ENCODE measurements at places on chromosomes 12 and 14.

DNA sequence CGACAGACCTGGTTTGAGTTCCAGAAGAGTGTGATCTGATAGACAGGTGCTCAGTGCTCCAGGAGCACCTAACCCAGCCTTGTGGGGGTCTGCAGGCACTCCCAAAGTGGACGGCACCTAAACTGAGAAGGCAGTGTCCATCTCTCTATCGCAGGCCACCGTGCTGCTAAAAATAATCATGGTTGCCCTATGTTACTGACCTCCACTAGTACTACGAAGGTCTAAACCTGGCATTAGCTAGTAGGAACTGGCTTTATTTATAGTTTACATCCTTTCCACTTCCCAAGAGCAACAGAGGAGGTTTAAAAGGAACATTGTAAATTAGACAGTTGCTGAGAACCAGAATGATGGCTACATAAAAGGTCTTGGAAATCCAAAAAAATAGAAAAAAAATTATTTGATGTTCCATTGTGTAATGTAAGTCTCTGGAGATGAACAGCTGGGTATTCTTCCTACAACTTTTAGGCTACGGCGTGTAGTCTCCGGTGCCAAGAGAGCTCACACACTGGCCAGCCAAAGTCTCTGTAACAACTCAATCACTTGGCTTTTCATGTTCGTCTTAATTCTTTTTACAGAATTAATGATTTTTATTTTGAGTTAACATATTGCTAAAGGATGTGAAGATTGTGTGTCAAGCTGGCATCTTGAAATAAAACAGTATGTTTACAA lies 27.3 kb downstream of the PPFIBP1 start:
- no peak for DNase-seq

DNA sequence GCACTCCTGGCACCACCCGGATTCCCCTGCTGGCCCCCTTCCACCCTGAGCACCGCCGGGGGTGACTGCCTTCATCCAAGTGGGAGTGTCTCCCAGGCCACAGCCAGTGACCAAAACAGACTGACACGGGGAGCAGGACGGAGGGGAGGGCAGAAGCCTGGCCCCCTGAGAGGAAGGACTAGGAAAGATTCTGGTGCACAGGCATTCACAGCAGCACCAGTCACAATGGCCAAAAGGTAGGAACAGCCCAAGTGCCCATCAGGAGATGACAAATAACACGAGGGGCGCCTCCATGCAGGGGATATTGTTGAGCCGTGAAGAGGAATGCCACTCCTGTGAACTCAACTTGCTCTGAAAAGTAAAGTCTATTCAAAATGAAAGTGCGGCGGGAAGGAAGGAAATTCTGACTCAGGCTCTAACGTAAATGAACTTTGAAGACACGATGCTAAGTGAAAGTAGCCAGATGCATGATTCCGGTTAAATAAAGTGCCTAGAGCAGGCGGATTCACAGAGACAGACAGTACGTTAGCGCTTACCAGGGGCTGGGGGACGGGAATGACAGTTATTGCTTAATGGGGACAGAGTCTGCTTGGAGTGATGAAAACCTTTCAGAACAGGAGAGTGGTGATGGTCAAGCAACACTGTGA lies 146.1 kb upstream of the NCOR2 start:
- peak; percentile 67 for DNase-seq

DNA sequence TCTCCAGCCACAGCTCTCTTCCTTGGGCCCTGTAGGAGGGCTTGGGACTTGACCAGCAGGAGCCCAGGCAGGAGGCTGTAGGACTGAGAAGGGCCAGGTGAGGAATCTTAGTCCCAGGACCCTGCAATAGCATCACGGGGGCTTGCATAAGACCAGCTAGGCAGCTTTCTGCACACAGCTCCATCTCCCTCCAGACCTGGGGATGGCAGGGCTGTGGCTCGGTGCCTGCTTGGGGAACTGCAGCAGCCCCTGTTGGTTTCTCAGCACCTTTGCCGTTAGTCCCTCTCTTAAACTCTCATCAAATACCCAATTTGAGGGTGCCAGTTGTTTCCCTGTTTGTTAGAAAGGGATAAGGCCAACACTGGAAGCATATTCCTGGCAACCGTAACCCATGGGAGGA lies 14.3 kb downstream of the DIO3 start:
- no peak for DNase-seq

GRCh38 chr14:103704708-103705107 lies 10.5 kb downstream of the XRCC3 start:
- DNase-seq = no peak

DNA sequence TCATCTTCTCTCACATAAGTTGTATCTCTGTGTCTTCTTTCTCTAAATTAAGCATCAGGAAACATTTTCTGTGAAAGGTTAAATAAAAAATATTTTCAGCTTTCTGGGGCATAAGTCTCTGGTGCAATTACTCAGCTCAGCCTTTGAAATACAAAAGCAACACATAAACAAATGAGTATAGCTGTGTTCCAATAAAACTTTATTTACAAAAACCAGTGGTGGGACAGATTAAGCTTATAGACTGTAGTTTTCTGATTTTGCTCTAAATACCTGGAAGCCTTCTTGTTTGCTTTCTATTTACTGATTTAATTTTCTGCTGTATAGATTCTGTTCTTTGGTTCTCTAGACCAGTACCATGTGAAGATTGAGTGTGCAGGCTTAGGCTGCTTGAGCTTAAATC lies 655.1 kb downstream of the VRK1 start:
- no peak for DNase-seq

GRCh38 chr12:116880817-116881324 lies 370 bp downstream of the HRK start:
- peak; percentile 6 for DNase-seq

GRCh38 chr14:101602466-101602840 lies 41.2 kb downstream of the DIO3 start:
- no peak for DNase-seq

GRCh38 chr14:51360592-51360991 lies 120.5 kb downstream of the TMX1 start:
- no peak for DNase-seq

GRCh38 chr12:107475900-107476299 lies 209.7 kb upstream of the PWP1 start:
- DNase-seq = no peak

- no peak for DNase-seq
Measured at GRCh38 chr12:69686731-69687130, 12.4 kb downstream of the BEST3 start.

GRCh38 chr12:92899386-92900001 lies 29.6 kb downstream of the EEA1 start:
- DNase-seq = no peak

GRCh38 chr12:78338054-78338785 lies 507.5 kb downstream of the NAV3 start:
- DNase-seq = no peak

- DNase-seq = no peak
Measured at GRCh38 chr12:93087840-93088610, 158.9 kb upstream of the EEA1 start.

DNA sequence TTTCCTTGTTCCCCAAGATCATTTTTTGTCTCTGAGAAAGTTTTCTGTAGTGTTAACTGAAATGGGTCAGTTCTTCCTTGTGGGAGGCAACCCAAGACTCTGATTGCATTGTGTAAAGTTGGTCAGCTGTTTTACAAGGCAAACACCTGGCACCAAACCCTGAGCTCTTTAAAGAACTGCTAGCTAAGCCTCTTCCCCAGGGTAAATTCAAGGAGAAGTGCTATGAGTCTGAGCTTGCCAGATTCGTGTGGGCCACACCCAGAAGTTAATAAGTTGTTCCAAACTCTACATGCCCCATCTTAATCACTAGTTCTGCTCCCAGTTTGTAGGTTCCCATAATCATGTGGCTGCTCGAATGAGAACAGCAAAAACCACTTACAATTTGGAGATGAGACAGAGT lies 214.5 kb downstream of the BTG1 start:
- DNase-seq = no peak

GRCh38 chr14:38210587-38211216 lies 3.0 kb downstream of the SSTR1 start:
- DNase-seq = no peak

DNA sequence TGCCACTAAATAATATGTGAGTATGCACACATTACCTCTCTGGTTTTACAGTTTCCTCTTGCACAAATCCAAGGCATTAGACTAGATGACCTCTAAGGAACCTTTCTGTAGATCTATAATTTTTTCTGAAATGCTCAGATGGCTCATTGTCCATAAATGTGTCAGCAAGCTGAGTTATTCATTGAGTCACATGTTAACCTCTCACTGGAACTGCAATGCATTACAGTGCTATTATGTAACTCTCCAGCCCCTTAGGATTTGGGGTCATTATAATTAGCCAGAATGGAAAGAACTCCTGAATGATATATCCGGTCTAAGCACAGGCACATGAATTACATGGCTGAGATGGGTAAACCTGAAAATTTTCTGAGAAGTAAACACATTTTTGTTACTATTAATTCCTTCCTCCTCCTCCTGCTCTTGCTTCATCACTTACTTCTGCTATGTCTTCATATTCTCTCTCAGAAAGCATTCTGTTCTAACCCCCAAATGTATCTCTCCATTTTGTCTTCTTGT lies 20.3 kb upstream of the DRAM1 start:
- no peak for DNase-seq

- no peak for DNase-seq
Measured at GRCh38 chr12:19390051-19390598, 49.2 kb upstream of the AEBP2 start.

DNA sequence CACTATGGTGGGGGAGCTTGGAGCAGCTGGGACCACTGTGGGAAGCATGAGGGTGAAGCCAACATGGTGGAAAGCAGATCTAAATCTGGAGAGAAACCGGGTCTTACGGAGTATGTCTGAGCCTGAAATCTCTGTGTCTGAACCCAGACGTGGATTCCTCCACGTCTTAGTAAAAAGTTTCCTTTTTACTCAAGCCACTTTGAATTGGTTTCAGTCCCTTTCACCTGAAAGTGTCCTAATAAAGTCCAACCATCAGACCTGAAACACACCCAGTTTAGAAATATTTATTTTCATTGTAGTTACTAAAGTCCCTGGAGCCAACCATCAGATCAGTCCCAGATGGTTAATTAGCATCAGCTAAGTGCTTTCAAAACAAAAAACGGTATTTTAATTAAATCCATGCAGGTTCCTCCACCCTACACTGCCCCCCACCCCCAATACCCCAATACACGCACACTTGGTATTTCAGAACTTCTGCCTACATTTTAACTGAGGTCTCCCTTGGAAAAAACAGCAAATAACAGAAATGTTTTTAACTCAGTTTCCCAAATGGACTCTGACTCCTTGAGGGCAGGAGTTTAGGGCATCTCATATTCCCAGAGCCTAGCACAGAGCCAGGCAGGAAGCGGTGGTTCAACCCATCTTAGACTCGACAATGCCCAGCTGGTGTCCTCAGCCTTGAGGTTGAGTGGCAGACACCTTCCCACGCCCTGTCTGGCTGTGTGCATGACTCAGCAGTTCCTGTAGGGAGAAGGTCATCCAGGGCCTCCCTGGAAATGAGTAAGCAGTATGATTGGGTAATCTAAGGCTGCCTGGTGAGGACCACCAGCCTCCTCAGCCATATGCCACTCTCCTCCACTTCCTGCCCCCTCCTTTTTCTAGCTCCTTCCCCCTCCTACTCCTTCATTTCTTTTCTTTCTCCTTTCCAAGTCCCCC lies 175.8 kb downstream of the TTC8 start:
- DNase-seq = no peak

GRCh38 chr12:1837541-1838204 lies 17.3 kb downstream of the LRTM2 start:
- no peak for DNase-seq

DNA sequence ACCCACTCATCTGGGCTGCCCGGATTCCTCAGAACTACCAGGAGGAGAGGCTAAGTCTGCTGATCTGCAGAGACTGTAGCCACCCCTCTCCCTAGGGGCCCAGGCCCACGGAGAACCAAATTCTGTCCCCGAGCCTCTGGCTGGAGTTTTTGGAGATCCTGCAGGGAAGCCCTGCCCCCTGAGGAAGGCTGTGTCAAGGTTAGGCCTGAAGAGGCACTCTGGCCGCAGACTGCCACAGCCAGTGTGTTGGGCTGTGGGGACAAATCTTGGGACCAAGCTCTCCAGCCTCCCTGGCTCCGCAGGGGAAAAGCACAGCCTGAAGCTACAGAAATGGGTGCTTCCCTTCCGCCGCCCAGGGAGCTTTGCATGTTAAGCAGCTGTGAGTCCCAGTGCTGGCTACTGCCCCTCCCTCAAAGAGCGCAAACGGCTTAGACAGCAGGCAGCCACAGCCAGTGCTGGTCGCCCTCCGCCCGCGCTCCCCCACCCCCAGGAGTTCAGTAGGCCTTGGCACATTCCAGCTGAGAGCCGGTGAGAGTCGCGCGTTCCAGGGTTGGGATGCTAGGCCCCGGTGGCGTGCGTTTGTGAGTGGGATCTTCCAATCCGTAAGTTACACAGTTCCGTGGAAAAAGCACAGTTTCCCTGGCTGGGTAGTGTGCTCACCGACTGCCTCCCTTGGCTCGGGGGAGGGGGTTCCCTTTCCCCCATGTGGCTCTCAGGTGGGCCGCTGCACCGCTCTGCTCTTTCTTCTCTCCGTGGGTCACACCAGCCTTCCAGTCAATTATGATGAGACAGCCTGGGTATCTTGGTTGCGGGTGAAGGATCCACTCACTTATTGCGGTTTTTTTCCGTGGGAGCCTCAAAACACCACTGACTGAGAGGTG lies 13.2 kb downstream of the CLEC4E start:
- DNase-seq = no peak

- DNase-seq = no peak
Measured at GRCh38 chr12:84165998-84166571, 746.5 kb downstream of the SLC6A15 start.

DNA sequence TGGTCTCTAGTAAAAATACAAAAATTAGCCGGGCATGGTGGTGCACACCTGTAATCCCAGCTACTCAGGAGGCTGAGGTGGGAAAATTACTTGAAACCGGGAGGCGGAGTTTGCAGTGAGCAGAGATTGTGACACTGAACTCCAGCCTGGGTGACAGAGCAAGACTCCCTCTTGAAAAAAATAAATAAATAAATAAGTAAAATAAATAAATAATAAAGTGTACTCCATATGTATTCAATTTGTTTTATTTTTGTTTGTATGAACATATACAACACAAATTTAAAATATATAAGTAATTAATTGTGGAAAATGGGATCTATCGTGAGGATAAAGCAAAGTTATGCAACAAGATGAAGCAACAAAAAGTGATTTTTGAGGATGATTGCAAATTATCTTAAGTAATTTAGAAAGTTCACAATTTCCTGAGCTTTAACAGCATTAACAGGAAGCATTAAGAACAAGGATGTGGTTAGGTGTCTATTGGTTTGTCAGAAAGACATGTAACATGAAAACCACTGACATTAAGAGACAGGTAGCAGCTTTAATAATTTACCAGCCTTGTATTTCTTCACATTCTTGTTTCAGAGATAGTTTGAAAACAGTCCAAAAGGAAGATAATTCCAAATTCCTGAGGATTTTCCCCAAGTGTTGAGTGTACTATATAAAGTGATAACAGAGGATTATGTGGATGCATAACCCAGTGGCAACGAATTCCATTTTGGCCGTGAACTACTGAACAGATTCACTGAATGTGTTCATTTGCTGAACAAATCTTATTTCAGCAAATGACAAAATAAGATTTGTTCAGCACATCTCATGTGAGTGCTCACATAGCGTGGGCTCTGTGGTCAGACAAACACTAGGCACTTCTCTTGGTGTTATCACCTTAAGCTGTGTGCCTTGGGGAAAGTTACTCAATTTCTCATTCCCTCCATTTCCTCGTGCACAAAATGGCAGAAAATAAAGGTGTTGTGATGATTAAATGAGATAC lies 68.6 kb upstream of the RESF1 start:
- peak; percentile 62 for DNase-seq

GRCh38 chr12:108307006-108307405 lies 32.1 kb downstream of the CMKLR1 start:
- no peak for DNase-seq

All from CD4-positive, alpha-beta T cell treated with Interleukin-12 subunit alpha and Interleukin-12 subunit beta, for 1 hour (primary cell).